ENCODE measurements at places on chromosomes 2 and 18.
A peak's percentile ranks its signal among the peaks of the same experiment; 100 is the strongest.

DNA sequence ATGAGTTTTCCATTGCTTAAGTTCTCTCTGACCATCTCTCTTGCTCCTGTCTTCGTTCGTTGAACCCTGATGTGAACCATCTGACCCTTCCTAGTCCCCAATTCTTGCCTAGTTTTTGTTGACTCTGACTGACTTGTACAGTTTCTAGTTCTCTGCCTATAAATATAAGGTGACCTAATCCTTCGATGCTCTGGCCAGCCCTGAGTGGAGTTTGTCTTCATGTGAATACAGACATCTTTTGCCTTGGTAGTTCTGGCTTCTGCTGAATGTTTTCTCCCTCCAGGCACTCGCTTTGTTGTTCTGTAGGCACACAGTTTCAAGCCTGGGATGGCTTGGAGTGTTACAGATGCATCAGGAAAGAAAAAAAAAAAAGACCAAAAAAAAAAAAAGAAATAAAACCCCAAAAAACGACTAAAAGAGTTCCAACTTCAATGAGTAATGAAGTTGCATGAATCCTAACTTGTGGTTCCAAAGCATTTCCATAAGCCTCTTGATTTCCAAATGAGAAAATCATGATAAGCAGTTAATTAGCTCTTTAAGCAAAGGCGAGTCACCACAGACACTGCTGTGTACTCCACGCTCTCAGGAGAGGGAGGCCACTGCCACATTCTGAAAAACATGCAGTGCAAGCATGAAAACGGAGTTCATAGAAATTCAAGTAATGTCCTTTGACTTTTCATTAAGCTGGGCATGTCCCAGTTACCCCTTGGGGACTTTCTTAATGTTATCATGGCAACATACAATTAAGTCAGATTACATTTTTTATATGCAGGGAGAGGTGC lies 165.2 kb downstream of the TDRD15 start:
- DNase-seq = no peak

DNA sequence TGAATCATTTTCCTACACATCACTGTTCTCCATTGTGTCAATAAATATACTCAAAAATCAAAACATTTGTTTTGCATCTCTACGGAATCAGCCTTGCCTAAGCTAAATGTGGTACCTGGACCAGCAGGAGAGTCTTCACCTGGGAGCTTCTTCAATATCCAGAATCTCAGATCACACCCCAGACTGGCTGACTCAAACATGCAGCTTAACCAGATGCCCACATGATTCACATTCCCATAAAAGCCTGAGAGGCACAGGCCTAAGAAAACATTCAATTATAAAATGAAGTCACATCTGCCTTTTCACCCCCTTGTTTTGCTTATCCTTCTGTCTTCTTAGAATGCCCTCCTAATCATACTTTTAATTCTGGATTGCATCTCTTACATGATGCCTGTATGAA lies 1045.5 kb upstream of the NXPH2 start:
- DNase-seq = no peak

DNA sequence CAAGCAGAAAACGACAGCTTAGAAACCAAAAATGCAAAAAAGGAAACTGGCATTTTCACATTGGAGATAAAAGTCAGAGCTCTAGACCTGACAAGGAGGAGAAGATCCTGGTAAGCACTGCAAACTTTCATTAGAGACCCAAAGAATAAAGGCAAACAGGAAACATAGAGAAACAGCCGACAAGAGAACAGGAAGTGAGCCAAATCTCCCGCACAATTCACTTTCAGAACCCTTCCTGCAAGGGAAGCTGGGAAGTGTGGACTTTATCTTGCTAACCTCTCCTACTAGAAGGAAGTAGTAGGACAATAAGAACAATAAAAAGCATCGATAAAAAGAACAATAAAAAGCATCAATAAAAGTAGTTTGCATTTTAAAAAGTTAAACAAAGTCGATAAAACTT lies 417.8 kb upstream of the SPHKAP start:
- no peak for DNase-seq

GRCh38 chr2:102736110-102736409 lies 25.8 kb upstream of the TMEM182 start:
- DNase-seq = no peak

GRCh38 chr2:69116438-69116837 lies 103.5 kb downstream of the ANTXR1 start:
- DNase-seq = no peak

DNA sequence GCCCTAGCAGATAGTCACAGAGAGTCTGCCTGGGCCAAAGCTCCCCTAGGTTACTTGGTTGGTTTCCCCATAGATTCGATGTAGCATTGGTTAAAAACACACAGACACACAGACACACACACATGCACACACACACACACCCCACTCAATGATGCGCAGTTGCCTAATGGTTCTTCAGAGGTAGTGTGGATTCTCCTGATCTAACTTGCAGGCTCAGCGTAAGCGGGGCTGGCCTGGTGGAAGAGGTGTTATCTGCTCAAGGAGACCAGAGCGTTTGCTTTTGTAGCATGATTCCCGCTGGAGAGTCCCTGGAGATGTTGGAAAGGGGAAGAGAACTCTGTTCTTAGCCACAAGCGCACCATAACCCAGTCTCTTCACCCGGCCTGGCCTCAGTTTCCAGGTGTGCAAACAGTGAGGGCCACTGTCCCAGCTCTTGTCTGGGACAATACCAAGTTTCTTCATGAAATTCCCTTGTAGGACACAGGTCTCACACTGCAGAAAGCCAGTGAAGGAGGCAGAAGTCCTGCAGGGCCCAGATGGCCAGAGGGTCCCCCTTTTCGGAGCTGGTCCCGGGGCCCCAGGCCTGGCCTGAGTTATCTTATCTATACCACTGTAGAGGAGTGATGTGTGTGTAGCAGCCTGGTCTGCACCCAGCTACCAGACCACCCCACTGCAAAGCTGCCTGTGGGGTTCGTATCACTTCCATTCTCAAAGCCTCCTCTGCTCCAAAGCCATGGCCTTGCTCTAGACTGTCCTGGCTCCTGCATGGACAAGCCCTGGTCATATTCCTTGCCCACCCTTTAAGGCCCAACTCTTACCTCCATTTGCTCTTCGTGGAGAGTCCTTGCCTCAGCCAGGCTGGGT lies 3.7 kb downstream of the ACKR3 start:
- no peak for DNase-seq

DNA sequence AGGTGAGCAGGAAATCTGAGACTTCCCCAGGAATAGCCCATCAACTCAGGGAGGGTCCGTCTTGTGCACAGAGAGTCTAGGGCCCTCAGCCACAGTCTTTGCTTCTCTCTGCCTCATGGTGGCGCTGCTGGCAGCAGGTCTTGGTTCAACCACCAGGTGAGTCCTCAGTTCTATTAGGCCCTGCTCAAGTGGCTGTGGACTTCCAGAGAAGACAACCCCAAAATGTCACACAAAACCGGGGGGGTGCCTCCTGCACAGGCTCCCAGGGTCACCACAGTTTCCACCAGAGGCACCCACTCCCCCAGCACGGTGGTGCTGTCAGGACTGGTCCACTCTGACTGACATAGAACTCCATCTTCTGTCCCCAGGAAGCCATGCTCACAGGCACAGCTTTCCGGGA lies 2.4 kb upstream of the CHRNG start:
- DNase-seq = no peak

DNA sequence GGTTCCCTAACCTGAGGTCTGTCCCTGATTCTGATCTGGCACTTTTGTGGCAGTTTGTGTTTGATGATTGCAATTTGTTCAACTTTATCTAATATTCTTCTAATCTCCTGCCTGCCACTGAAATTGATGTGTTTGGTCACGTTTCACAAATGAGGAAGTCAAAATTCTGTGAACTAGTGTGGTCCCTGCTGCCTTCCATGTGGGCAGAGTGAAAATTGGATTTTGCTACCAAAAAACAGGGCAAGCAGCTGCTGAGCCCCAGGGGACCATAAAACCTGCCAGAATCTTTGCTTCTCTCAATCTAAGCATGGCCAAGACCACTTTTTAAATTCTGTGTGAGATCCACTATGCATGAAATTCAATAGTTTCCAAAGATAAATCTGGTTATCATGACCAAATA lies 195.5 kb upstream of the CYRIA start:
- no peak for DNase-seq

GRCh38 chr2:226190479-226191252 lies 609.0 kb downstream of the IRS1 start:
- no peak for DNase-seq

DNA sequence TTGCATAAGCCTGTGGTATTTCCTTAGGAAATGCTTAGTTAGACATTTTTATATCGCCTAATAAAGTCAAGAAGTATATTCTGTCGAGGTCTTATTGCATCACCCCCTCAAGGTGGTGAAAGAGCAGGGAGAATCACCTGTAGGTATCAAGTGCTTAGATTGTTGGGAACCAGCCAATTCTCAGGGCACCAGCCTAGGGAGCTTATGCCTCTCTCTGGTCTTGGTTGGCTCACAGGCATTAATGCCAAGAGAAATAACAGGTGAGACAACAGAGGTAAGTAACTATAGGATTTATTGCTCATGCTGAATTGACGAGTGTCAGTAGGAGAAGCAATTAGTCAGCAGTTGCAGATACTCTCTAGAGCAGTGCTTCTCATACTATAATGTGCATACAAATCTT lies 663.3 kb upstream of the ZNF804A start:
- no peak for DNase-seq

DNA sequence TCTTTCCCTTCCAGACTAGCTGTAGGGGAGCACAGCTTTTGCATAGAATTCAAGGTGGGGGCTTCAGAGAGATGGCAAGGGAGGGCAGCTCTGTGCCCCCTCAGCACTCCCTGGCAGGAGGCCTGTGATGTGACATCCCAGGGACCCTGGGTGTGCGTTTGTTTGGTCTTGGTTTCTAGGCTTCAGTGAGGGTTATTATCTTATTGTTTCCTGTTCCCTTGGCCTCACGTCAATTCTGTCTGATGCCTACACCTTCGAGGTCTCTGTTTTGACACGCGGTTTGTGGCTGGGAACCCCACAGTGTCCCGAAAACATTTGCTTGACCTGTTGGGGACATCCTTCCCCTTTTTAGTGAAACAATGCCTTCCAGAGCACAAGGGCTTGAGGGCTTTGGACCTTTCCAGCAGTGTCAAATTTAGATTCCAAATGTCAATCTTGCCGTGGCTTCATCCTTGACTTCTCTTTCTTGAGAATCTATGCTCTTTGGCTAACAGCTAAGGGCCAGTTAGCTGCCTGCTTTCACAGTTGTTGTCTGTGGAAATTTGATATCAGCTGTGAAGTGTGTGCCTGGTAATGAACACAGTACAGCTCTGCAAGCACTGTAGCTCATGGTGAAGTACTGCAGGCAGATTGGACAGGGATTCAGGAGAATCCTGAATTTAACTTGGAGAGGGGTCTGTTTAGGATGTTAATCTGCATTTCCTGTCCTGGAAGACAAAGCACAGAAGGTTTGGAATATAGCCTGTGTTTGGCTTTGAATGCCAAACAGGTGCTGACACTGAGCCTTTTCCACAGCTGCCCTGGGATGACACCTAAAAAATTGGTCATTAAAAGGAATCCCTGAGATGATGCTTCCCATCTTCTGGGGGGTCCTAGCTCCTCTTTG lies 108.2 kb upstream of the CXCR4 start:
- DNase-seq = peak; percentile 62

DNA sequence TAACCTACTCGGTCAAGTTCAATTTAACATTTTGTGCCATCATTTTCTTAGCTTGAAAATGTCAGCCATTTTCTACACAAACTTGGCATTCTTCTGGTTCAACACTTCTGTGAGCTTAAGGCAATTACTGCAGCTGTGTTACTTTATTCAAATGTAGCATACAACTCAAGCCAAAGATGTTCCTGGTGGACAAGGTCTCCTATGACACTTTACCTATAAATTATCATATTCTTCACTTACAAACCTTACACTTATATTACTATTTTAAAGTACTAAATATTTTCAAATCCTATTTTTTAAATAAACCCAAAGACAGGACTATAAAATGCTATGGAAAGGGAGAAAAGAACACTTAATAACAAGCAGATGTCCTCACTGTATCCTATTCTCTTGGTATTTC lies 1045.3 kb downstream of the TSN start:
- no peak for DNase-seq

GRCh38 chr2:189128970-189129369 lies 50.6 kb downstream of the COL5A2 start:
- DNase-seq = no peak

GRCh38 chr2:236049981-236050380 lies 118.2 kb downstream of the GBX2 start:
- DNase-seq = peak; percentile 5

GRCh38 chr2:57760381-57760801 lies 286.2 kb upstream of the VRK2 start:
- DNase-seq = no peak

DNA sequence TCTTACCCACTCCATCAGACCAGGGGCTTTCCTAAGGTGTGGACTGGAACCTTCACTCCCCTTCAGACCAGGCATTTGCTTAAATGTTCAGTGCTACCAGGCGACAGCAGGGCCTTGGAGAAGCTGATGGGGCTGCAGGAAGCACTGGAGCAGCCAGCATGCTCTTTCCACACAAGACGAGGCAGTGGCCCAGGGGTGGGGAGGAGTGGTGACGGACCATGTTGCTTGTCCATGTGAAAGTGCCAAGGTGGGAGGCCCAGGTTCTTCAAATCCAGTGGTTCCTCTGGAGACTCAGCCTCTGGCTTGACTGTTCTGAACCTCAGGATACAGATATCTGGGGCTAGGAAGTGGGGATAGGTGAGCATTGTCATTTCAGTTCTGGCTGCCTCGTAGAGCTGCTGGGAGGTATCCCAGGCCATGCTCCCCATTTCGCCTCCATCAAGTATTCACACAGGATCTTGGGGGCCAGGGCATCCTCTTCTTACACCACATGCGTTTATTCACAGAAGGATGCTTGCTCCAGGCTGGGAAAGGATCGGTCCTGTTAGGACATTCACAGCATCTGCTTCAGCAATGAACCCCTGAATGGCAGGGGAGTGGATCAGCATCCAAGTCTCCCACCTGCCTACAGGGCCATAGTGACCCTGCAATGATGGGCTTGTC lies 62.2 kb downstream of the SFXN5 start:
- DNase-seq = no peak

DNA sequence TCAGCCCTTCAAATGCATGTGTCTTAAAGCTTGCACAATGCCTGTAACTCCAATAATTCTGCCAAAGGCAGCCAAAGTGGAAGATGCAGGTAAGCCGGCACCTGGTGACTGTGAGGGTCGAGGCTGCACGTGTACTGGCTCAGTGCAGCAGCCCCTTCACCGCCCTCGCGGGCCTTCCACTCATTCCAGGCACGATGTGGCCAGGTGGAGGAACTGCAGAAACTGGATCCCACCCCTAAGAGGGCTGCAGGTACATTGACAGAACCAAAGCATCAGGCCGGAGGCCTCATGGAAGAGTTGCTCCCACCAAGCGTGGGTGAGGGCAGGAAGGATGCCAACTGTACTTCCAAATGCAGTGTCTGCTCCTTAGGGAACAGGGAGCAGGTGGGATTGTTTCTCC lies 253.4 kb downstream of the HDAC4 start:
- no peak for DNase-seq

- no peak for DNase-seq
These were observed 52.9 kb downstream of the MYCN start for GRCh38 chr2:15993232-15993610.

Data from CD4-positive, alpha-beta memory T cell (primary cell).